ENCODE measurements at places on chromosomes 12 and 14.

- DNase-seq = peak; percentile 62
These were observed 54.5 kb downstream of the VCPKMT start for GRCh38 chr14:50061664-50062437.

GRCh38 chr14:22387776-22388241 lies 201.2 kb downstream of the DAD1 start:
- DNase-seq = no peak

GRCh38 chr14:64688811-64689281 lies 15.4 kb upstream of the PLEKHG3 start:
- no peak for DNase-seq

DNA sequence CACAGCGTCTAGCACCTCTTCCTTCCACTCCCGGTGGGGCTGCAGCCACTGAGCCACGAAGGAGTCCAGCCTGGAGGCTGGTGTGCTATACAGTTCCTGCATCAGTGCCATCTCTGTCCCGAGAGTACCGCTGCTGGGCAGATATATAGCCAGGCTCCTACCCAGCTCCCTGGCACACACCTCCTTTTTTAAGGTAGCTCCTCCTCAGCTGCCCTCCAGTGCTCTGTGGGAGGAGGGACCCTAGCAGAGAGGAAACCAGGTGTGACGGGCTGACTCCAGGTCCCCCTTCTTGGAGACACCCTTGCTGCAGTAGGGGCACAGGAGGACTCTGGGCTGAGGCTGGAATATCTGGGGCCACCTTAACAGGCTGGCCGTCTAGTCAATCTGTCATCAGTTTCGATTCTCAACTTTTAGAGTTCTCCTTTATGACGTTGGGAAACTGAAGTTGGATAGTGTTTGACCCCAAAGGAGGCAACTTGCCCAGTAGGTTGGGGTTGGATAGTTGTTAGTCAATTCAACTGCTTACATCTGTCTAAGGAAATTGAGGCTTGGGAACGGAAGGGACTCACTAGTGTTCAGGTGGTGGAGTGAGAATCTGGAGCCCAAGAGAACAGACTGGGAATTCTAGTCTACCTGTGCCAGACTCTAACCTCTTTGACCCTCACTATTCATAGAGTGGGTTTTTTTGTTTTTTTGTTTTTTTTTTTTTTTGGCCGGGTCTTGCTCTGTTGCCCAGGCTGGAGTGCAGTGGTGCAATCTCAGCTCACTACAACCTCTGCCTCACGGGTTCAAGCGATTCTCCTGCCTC lies at the start of gene OASL:
Gene OASL (minus strand): TSS at position 386 of the 808 bp plus-strand sequence. CDS start 275 bp downstream, at position 111.
- peak; percentile 2 for DNase-seq

- no peak for DNase-seq
These were observed 16.3 kb downstream of the SMCO2 start for GRCh38 chr12:27462851-27463250.

DNA sequence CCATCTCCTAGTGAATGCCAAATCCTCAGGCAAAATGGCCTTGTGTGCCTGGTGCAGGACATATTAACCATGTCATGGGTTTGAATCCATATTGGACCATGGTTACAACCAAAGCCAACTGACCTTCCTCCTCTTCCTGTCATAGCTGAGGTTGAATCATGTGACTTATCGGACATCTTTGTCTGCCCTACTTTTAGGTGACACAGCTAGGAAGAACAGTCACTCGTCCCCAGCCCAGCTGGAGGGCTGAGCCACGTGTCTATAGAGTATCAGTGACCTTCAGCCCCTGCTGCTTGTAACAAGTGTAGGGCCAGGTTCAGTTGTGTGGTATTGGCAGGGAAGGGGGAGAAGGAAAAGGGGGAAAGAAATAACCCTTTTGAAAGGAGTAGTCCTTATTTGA lies 225.2 kb downstream of the KTN1 start:
- DNase-seq = peak; percentile 39

DNA sequence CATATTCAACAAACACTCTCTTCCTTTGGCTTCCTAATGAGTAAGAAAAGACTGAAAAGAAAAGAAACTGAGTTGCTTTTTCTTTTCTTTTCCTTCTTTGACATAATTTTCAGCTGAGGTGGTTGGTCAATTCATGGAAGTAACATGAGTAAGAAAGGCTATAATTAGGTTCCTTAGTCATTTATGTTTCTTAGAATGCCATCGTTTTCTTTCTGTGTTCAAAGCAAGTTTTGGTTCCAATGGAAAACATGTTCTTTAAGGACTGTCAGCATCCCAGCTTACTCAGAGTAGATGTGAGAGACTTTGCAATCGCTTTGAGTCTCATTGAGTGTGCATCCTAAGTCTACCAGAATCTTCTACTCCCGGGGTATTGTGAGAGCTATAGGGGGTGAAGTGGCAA lies 882.4 kb downstream of the DIO2 start:
- DNase-seq = no peak

DNA sequence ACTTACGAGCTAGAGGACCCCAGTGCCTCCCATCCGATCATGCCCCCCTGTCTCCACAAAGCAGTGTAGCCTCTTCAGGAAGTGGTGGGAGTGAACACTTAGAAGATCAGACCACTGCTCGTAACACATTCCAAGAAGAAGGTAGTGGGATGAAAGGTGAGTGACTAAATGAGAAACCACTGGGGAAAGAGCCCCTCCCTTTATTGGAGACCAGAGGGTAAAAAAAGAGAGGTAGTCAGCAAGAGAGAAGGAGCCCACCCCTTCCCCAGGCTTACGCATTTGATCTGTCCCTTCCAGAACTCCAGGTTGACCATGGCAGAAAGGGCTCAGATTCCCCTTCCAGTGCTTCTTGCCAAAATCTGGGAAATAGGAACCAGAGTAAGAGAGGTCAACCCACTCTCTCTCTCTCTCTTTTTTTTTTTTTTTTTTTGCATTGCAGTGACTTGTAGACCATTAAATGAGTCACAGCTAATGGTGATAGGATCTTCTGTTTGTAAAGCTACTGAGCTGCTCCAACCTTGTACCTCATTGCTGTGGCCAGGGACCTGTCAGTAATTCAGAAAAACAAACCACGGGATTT lies 165.4 kb downstream of the GCH1 start:
- no peak for DNase-seq

- no peak for DNase-seq
These were observed 549.2 kb downstream of the GALC start for GRCh38 chr14:87443787-87444186.

DNA sequence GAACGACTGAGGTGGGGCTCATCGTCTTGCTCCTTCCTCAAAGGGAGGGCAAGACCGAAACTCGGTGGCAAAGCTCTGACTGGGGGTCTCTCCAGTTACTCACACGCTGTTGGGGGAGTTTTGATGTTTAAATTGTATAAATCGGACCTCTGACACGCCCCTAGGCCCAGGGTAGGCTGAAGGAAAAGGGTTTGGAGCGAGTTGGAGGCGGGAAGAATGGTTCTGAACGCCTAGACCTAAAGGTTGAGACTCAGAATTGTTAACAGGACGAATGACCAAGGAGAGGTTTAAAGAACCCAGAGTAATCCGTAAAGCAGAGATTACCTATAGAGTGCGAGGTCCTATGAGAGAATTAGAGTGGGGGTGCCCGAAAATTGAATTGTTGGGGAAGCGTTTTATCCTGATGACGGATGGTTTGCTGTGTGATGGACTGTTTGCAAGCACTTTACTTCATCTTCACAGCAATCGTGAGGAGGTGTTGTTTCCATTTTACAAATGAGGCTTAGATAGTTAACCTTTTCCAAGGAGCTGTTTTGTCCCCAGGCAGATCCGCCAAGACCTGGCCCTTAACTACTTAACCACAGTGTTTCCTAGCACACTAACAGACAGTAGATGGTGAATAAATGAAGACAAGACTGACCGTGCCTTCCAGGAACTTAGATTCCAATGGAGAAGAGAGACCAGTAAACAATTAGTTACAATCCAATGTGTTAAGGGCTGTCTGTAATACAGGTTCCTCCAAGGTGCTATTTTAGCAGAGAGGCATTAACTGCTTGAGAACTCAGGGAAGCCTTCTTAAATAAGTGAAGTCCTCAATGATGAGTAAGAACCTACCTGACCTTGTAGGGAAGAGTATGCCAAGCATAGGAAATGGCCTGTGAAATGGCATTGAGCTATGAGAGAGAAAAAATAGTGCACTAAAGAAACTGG lies 929 bp upstream of the UBE2N start:
- DNase-seq = no peak

DNA sequence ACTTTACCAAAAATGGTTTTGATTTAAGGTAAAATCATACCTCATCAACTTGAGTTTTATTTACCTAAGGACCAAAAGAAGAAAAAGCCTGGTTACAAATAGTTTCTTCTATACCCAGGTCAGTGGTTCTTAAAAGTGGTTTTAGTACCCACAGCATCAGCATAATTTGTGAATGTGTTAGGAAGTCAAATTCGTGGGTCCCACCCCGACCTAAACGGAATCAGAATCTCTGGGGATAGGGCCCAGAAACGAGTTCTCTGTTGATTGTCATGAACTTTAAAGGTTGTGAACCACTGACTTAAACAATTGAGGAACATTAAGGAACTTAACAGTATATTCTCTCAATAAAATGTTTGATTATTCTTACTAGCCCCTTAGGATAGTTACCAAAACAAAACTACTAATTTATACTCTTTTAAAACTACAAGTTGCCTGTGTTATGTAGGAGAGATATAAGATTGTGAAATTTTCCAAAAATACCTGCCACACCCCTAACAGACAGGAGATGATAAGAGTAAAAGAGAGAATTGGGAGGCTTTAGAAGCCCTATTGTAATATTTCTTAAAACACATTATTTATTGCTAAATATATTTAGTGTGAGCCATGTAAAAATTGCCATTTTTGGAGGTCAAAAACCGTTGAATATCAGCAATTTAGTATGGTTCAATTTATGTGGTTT lies 669 bp upstream of the SLC25A21 start:
- DNase-seq = no peak

DNA sequence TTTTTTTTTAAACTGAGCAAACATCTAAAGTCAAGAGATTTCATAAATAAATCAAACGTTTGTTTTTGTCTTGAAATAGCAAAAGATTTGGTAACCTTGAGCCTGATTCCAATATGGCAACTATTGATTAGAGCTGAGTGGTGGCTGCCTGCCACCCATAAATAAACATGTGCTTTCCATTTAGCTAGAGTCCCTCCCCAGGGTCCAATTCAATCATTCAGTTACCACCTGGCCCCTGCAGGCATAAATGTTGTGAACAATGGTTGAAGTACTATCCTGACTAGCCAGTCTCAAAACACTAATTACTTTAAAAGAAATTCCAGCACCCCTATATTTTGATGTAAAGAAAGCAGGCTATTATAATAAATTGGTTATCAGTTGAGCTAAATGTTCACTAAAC lies 129.7 kb upstream of the GRIP1 start:
- DNase-seq = no peak

DNA sequence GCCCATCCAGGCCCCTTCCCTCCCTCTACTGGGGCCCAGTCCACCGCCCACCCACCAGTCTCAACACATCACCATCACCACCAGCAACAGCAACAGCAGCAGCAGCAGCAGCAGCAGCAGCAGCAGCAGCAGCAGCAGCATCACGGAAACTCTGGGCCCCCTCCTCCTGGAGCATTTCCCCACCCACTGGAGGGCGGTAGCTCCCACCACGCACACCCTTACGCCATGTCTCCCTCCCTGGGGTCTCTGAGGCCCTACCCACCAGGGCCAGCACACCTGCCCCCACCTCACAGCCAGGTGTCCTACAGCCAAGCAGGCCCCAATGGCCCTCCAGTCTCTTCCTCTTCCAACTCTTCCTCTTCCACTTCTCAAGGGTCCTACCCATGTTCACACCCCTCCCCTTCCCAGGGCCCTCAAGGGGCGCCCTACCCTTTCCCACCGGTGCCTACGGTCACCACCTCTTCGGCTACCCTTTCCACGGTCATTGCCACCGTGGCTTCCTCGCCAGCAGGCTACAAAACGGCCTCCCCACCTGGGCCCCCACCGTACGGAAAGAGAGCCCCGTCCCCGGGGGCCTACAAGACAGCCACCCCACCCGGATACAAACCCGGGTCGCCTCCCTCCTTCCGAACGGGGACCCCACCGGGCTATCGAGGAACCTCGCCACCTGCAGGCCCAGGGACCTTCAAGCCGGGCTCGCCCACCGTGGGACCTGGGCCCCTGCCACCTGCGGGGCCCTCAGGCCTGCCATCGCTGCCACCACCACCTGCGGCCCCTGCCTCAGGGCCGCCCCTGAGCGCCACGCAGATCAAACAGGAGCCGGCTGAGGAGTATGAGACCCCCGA lies 6.8 kb upstream of the RNU7-1 start:
- no peak for DNase-seq

GRCh38 chr14:96934638-96935330 lies 137.6 kb downstream of the VRK1 start:
- DNase-seq = no peak

- no peak for DNase-seq
These were observed 12.0 kb downstream of the VDR start for GRCh38 chr12:47892819-47893218.

DNA sequence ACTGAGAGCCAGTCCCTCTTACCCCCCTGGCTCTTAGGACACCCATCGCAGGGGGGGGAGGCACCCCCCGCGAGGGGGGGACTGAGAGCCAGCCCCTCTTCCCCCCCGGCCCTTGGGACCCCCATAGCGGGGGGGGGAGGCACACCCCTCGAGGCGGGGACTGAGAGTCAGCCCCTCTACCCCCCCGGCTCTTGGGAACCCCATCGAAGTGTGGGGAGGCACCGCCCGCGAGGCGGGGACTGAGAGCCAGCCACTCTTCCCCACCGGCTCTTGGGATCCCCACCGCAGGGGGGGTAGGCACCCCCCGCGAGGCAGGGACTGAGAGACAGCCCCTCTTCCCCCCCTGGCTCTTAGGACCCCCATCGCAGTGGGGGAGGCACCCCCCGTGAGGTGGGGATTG lies 48.8 kb downstream of the DDX11 start:
- no peak for DNase-seq

GRCh38 chr12:4238577-4238976 lies 35.0 kb upstream of the CCND2 start:
- no peak for DNase-seq

GRCh38 chr12:98345308-98345876 lies 170.0 kb upstream of the TMPO start:
- DNase-seq = no peak

GRCh38 chr12:107374161-107374840 lies 281.0 kb upstream of the CRY1 start:
- DNase-seq = no peak

- no peak for DNase-seq
These were observed 95.4 kb downstream of the NKX2-1 start for GRCh38 chr14:36424478-36425102.

- no peak for DNase-seq
These were observed 11.6 kb downstream of the KMT2D start for GRCh38 chr12:49048953-49049352.
